ENCODE measurements at places on chromosomes 13 and 19.

DNA sequence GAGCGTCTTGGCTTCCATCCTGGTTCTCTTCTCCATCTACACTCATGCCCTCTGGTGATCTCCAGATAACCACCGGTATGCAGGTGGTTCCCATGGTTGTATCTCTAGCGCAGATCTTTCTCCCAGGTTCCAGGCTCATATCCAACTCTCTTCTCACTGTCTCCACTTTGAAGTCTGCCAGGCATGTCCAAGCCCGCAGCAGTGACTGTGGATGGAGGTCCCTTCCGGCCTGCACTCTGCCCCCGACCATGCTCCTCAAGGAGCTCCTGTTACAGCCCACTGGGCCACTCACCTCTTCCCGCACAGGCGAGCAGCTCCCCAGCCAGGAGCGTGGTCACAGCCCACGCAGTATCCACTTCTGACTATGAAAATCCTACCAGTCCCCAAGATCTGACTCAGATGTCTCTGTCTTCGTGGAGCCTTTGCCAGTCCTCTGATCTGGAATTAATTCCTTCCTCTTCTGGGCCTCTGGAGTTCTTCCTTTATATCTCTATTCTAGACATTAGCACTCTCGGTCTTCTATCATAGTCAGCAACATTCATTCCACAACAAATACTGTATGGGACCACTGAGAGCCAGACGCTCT, 100.2 kb downstream of the TEX26 start:
- DNase-seq, result no peak

DNA sequence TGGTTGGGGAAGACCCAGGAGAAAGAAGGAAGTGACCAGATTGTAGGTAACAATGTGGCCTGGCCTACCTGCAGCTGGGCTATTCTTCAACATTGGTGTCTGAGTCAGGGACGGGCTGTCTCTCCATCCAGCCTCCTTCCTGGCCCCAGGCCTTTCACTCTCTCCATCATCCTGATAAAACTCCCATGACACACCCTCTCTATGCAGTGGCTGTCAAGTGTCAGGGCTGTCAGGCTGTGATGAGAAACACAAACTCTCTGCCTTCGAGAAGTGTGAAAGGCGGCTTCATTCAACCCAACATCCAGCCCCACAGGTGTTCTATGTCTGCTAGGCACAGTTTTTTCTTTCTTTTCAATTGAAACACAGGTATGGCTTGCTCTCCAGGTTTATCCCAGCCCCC, 153.3 kb upstream of the VSTM2B start:
- DNase-seq, result no peak

- peak; percentile 91 for DNase-seq
Observed at GRCh38 chr19:44356383-44357111, at the start of gene ZNF112. Gene ZNF112, minus strand, starts transcription at chr19:44356680. Its CDS starts 16,141 bp downstream, at chr19:44340539.

DNA sequence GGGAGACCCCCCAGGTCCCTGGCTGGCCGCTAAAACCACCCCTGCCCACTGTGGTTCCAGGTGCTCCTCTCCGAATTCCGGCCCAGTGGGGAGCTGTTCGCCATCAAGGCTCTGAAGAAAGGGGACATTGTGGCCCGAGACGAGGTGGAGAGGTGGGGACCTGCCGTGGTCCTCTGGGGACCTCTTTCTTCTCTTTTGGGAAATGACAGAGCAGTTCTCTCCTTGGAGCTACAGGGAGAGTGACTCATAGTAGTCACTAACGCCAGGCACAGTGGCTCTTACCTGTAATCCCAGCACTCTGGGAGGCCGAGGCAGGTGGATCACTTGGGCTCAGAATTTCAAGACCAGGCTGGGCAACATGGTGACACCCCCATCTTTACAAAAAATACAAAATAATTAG, 7.3 kb downstream of the PTGER1 start:
- DNase-seq, result no peak

DNA sequence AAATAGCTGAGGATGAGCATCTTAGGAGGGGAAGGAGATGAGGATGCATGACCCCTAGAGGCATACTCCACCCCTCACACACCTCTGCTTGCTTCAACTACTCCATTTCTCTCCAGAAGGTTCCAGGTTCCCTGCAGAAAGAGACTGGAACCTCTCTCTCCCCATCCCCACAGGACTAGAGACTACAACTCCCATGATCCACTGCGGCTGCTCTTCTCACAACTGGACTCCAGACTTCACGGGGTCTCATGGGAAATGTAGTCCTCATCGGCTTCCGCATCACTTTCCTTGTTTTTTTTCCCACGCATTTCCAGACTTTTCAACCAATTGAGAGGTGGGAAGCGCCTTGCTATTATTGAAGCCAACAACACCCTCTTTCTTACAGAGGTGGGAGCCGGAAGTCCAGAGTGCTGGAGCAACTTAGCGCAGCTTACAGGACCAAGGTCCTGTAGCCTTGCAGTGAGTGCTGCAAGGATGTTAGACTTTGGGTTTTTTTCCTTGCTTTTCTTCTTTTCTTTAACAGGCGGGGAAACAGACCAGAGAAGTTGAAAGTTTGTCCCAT, 13.9 kb upstream of the CACNG6 start:
- DNase-seq, result peak; percentile 80

DNA sequence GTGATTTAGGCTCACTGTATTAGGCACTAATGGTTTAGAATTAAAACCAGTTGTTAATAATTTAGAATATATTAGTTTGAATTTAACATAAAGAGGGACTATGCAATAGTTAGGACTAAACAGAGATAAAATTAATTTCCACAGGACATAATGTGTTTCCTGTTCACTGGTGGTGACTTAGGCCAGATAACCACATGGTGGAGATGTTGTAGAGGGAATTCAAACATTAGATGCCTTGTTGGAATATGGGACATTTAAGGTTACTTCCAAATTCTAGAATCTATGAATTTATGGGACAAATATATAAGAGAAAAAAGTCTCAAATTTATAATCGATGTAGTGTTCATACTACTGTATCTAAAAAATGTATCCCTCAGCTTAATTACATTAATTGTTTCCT, 615.5 kb upstream of the KLHL1 start:
- DNase-seq, result peak; percentile 8

DNA sequence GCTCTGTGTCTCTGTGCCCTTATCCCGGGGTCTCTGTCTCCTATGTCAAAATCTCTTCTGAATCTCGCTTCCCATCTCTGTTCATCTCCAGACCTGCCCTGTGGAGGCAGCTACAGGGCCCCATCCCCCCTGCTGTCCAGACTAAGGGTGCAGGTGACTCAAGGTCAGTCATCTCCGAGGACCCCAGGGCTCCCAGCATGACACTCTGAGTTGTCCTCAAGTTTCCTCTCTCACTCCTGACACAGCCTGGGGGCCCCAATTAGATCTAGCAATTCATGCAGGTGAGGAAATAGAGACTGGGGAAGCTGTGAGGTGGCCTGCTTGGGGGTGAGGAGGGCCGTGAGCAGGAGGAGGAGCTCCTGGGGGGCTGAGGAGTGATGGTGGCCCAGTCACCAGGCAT, 2.1 kb upstream of the CNFN start:
- DNase-seq, result no peak

GRCh38 chr13:100298691-100299090, 209.8 kb downstream of the PCCA start:
- no peak for DNase-seq

GRCh38 chr13:112895521-112896465, 73.2 kb upstream of the MCF2L start:
- DNase-seq, result no peak

DNA sequence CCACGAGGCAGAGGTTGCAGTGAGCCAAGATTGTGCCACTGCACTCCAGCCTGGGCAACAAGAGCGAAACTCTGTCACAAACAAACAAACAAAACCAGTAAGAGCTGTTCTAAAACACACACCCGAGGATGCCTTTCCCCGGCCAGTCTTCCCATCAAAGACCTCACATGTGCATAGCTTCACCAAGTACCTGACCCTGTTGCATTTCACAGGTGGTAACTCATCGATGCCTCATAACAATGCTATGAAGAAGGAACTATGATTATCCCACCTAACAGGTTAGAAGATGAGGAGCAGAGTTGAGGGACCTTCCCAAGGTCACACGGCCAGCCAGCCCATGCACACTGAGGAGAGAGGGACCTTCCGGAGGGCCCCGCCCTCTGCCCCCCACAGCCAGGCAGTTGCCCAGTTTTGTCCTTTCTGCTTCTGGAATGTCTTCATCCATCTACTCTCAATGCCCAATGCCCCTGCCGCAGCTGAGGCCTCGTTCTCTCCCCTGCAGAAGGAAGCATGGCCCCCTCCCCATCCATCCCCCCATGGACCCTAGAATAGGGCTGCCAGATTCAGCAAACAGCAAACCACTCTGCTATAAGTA, 16.8 kb upstream of the LENG8 start:
- no peak for DNase-seq

DNA sequence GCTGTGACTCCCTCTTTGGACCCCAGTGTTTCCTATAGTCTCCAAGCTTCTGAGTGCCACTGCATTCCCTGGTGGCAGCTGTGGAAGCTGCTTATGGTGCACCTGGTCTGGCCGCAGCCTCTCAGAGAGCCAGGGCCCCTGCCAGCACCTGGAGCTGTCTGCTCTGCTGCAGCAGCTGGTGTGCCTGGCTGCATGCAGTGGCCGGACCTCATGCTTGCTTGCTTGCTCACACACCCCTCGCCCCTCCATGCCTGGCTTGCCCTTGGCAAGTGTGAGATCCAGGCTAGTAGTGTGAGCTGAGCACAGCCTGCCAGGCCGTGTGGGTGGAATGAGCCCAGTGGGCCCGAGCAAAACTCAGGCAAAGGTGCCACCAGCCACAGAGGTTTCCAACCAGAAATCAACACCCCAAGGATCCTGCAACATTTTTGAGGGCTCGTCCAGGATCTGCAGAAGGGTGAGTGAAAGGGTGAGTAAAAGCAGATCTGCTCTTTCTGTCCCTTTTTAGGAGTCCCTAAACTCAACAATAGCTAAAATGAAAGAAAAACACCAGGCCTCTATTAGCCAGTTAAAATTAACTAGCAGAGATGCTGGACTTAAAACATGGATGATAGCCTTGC, 7.6 kb upstream of the MLLT1 start:
- no peak for DNase-seq

DNA sequence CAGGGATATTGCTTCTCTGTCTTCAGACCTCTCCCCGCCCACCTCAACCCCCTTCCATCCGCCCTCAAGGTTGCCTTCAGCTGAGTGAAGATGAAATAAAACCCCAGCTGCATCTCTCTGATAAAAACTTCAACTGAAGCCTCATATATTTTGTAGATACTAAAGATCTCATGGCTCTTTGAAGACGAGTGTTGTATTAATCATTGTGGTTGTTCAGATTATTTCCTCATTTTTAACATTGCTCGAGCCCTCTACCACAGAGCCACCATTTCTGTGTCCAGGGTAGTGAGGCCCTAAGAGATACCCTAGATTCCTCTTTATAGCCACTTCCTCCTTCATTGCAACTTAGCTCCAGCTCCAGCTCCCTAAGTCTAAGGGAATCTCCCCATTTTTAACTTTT, 312.8 kb upstream of the ZNF507 start:
- DNase-seq, result no peak

DNA sequence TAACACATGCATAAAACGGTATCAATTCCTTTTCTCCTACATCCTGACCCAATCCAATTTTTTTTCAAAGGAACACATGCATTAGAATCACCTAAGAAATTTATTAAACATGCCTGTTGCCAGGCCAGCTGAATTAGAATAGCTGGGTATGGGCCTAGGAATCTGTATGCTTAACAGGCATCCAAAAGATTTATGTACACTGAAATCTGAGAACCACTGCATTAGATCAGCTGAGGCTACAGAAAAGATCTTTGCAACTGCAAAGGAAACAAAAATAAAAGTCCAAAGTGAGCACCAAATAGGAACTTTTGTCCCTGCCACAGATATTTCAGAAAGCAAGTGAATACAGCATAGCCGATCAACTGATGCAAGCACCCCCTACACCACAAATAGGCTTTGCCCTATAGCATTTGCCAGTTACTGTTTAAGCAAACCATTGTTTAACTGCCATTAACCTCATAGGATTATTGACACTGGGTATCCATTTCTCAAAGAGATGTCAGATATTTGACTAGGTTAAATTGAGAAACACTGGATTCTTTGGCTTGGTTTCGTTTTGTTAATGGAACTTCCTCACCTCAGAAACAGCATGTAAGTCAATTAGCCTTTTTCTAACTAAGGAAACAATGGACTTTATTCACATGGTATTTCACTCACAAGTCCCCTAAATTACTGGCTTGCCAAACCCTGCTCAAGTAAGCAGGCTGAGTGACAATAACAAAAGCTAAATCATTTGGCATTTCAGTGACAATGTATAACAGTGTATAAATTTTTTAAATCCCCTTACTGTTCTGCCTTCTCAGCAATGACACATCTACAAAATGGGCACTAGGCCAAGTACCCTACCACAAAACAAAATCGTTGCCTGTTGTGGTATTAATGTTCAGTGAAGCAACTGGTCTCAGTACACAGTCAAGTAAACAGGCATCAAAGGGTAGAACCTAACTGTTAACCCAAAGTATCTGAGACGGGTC, 67.8 kb downstream of the SUCLA2 start:
- peak; percentile 57 for DNase-seq

- DNase-seq, result no peak
Observed at GRCh38 chr13:110426735-110427134, 119.7 kb downstream of the COL4A2 start.

- DNase-seq, result peak; percentile 88
Observed at GRCh38 chr19:38667661-38668171, 20.3 kb downstream of the ACTN4 start.

DNA sequence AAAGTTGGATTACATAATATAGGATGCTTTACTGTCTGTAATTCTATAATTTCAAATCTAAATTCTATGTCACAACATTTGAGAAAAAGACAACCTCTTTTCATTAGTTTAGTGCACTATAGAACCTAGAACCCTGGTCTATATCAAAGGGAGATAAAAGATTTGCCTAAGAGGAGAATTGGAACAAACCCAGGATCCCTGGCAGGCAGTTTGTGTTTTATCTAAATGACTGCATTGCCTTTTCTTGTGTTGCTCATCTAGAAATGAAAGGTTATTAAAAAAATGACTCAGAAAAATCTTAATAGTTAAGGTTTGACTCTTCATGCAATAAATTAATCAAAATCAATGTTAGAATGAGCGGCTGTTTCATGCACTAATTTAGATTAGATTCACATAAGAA, 96.7 kb downstream of the PCDH9 start:
- no peak for DNase-seq

DNA sequence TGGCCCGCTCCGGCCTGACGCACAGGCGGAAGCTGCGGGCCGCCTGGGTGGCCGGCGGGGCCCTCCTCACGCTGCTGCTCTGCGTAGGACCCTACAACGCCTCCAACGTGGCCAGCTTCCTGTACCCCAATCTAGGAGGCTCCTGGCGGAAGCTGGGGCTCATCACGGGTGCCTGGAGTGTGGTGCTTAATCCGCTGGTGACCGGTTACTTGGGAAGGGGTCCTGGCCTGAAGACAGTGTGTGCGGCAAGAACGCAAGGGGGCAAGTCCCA, 4.4 kb downstream of the FFAR1 start:
- DNase-seq, result no peak
